Chondrocyte (in vitro differentiated cells): ENCODE measurements at places on chromosomes 4 and X.

DNA sequence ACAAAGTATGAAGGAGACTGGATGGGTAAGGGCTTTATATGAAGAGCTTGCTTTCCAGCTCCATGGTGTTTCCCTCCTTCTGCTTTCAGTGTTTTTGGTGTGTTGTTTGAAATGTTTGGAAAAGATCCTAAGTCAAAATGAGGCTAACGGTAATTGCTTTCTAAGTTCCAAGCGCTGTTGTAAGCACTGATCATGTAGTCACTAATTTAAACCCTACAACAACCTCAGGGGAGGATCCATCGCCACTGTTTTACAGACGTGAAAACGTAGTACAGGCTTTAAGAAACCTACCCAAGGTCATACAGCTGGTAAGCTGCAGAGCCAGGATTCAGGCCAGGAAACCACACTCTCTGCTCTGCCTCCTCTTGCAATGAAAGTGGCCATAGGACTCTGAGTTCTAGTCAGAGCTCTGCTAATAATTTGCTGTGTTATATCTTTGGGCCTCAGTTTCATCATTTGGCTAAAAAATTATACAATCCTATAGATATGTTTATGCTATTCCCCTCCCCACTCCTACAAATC is 102.9 kb upstream of the PGRMC2 start:
- no peak for DNase-seq

- DNase-seq: no peak
Observed at GRCh38 chr4:94626942-94627341, 130.8 kb upstream of the BMPR1B start.

- no peak for DNase-seq
Observed at GRCh38 chrX:134718966-134719317, 60.7 kb upstream of the PLAC1 start.

GRCh38 chr4:33104273-33104672 is 2384.1 kb downstream of the PCDH7 start:
- DNase-seq: no peak

GRCh38 chr4:189765736-189766135 is 174.9 kb upstream of the FRG1 start:
- no peak for DNase-seq

GRCh38 chrX:129786210-129786651 is 6.5 kb downstream of the SASH3 start:
- no peak for DNase-seq

DNA sequence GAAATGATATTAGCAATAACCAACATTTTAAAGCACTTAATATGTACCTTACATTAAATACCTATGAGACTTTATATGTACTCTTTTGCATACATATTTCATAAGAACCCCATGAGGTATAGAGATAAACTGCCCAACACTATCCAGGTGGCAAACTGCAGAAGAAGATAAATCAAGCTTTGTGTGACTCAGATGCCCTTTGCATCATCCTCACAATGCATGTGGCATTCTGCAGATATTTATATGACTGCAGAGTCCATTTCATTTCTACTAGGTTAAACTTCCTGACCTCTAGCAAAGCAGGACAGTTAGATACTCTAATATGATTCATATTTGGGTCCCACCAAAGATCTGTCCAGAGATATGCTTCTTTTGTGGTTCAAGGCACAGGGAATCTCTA is 85.6 kb upstream of the RASGEF1B start:
- DNase-seq: no peak

DNA sequence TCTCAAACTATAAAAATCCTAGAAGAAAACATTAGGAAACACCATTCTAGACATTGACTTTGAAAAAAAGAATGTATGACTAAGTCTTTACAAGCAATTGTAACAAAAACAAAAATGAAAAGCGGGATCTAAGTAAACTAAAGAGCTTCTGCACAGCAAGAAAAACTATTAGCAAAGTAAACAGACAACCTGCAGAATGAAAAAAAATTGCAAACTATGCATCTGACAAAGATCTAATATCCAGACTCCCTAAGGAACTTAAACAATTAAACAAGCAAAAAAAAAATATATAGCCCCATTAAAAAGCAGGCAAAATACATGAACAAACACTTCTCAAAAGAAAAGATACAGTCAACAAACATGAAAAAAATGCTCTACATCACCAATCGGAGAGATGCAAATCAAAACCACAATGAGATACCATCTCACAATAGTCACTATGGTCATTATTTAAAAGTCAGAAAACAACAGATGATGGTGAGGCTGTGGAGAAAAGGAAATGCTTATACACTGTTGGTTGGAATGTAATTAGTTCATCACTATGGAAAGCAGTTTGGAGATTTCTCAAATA is 168.1 kb downstream of the EPHA5 start:
- no peak for DNase-seq

DNA sequence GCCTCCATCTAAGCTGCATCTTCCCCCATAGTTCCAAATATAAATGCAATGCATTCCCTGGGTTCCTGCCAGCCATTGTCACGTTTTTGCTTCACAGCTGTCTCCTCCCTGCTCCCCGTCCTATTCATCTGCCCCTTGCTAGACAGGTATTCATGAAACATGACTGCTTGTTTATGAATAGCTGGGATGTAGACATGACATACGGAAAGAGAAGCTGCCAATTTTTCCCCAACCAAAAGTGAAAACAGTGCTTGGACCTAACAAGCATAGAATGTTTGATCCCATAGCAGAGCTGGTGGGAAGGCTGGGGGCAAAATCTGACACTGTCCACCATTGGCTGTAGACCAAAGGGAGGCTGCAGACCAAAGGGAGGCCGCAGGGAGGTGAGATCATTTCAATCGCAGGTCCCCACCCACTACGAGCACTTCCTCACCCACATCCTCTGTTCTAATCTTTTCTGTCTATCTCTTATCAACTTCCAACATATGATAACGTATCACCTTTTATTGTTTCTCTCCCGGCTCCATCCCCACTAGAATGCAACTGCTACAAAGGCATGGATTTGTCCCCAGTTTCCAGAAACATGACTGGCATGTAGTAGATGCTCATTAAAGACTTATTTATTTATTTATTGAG is 8.5 kb upstream of the GYG2 start:
- DNase-seq: no peak

DNA sequence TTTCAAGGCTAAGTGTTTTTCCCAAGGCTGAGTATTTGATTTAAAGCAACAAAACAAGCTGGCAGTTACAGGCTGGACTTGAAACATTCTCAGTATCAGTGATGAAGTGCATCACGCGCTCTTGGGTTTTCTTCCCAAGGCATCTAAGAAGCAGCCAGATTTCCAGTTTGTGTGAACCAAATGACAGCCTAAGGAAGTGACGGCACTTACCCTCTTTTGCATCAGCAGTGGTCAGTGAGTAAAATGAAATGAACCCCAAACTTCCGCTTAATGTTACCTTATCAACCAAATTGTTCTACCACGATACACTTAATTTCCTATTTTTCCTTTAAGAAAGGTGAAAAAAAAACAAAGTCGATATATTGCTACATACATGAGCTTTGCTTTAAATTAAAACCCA is 15.8 kb upstream of the GYPE start:
- no peak for DNase-seq

DNA sequence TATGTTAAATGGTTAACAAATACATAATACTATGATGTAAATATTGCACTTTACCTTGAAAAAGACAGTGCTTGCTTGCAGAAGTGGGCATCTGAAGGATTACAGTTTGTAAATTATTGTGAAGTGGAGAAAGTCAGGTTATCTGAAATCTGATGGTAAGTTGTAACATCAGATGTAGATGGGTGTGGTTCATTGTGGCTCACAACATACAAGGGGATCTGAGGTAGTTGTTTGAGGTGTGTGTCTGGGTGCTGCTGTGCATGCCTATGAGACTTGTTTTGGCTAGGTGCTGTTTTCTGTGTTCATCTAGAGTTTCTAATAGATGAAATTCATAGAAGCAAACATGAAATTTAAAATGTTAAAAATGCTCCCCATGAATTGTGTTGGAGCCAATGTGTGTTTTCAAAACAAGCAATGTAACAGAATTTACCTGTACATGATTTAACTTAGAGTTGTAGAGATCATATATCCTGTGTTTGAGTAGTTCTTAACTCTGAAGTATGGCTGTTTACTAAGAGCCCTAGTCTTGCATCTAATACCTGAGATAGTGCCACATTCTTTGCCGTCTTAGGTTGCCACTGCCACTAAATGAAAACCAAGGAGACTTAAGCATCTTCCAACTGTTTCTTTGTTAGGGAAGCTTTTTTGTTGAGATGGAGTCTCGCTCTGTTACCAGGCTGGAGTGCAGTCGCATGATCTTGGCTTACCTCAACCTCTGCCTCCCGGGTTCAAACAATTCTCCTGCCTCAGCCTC is 11.9 kb upstream of the NDUFC1 start:
- DNase-seq: no peak

- DNase-seq: no peak
Observed at GRCh38 chrX:107725761-107726555, 49.6 kb downstream of the TSC22D3 start.

- DNase-seq: no peak
Observed at GRCh38 chrX:125895518-125895917, 270.6 kb downstream of the DCAF12L2 start.

GRCh38 chrX:87661761-87662160 is 144.2 kb downstream of the KLHL4 start:
- no peak for DNase-seq

GRCh38 chrX:47129157-47129898 is 15.2 kb downstream of the NDUFB11 start:
- DNase-seq: no peak

- no peak for DNase-seq
Observed at GRCh38 chr4:156663663-156664062, 307.9 kb downstream of the PDGFC start.

GRCh38 chr4:124754681-124755080 is 42.1 kb upstream of the ANKRD50 start:
- DNase-seq: no peak

- no peak for DNase-seq
Observed at GRCh38 chrX:18548996-18549395, 122.9 kb downstream of the RS1 start.

DNA sequence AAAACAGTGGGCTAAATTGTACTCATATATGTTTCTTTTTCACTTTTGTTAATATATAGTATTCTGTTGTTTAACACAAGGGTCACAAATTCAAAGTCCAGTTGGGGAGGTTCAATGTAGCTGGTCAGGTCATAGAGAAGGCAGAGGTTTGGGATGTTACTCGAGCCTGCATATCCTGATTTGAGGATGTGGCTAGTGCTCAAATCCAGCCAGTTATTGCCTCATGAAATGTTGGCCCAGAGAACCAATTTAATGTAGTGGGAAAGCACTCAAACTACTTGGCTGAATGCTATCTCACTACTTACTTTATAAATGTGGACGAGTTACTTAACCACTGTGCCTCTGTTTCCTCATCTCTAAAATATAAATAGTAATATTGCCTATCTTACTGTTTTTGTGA is 12.5 kb downstream of the USO1 start:
- DNase-seq: no peak

DNA sequence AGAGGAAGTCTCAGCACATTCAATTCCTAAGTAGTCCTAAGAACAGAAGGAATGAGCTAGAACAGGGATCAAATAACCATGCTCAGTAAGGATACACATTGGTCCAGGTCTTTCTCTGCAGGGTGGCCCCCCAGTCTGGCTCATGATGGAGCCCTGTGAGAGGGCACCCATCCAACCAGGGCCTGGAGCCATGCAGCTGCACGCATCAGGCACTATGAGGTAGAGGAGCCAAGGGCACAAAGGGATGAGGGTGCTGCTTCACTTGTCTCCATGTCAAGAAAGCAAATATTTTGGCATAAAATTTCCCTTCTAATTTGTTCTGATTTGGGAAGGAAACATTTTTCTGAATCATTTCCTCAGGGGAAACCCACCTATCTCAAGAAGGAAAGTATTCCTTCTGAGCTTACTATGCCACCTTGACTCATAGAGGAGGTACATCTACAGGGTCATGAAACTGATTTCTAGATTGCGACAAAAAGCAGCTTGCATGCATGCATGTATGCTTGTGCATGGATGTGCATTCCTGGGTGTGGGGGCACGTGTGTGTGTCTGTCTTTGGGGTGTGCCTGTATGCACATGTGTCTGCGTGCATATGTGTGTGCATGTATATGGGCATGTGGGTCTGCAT is 600.3 kb downstream of the MID1IP1 start:
- DNase-seq: no peak

DNA sequence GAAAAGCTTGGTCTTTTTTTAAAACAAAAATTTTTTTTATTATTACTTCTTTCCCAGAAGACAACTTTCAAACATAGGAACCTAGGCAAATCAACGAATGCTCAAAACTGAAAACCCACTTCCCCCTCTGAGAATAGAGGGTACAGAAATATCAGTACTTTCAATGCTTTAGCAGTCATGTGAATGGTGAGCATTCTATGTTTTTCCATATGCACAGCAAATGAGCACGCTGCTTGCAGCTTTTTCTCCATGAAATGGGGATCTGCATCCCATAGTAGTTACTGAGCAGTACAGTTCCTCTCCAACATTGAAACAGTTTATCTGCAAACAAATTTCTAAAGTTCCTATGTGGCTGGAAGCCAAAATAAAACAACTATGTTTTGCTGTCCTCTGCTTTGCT is 108.4 kb upstream of the BMP2K start:
- DNase-seq: no peak

- no peak for DNase-seq
Observed at GRCh38 chr4:74724979-74725378, 69.3 kb downstream of the BTC start.

- no peak for DNase-seq
Observed at GRCh38 chr4:120855307-120856001, 67.1 kb downstream of the PRDM5 start.

GRCh38 chrX:19897091-19897490 is 9.7 kb upstream of the SH3KBP1 start:
- DNase-seq: no peak

- no peak for DNase-seq
Observed at GRCh38 chr4:42497142-42497910, 100.0 kb downstream of the SHISA3 start.

DNA sequence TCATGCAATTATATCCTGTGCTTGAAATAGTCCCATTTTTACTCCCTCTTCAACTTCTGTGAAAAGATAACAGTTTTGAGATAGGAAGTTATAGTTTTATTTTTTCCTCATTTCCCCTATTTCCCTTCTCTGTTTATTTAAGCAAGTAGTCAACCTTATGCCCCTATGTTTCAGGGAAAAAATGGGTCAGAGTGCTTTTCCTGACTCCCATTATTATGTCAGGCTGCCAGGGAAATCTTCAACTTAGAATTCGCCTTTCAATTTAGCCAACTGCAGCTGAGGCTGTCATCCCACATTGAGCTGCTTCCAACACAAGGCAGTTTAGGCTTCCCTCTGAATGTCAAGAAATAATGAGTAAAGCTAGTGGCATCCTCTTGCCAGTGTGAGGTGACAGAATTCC is 42.3 kb downstream of the NXT2 start:
- DNase-seq: no peak

DNA sequence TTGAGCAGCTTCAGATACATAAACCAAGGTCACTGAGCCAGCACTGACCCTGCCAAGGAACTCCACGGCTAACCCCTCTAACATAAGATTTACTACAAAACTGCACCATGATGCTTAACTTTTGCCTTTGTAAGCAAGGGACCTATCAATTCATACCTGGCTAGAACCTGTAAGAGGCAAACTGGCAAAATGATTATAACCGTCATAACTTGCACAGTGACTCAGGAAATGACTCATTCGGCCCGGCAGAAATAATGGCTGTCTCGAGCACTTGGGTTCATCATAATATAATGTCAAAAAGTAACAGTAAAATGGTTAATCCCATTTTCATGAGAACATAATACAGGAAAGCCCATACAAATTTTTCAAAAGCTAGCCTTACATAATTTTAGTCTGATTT is 17.2 kb downstream of the RASGEF1B start:
- DNase-seq: no peak
